ENCODE measurements at places on chromosomes 2 and 18. TPM values are rescaled to one million over a fixed set of nuclear protein-coding genes. Genes with fewer than 3 reads are reported as not detected.

Gene ANKRD62
- total RNA-seq = not detected

Gene POTEJ
- not detected for total RNA-seq

Gene GMPPA
- 67.1 TPM for total RNA-seq

Gene ASIC4
- 0.70 TPM for total RNA-seq

Gene APOB
- not detected for total RNA-seq

Gene PLEK
- not detected for total RNA-seq

Gene TUBB6
- total RNA-seq = 821 TPM

Gene MAL
- total RNA-seq = not detected

Gene ICOS
- total RNA-seq = not detected

Gene DSC3
- 0.38 TPM for total RNA-seq

Gene CD8A
- not detected for total RNA-seq

Gene IL37
- total RNA-seq = not detected

Gene PSMG2
- total RNA-seq = 53.3 TPM
